ENCODE measurements at places on chromosomes 2 and 18.
A peak's percentile ranks its signal among the peaks of the same experiment; 100 is the strongest.

- no peak for DNase-seq
Measured at GRCh38 chr2:236051806-236052205, 116.4 kb downstream of the GBX2 start.

DNA sequence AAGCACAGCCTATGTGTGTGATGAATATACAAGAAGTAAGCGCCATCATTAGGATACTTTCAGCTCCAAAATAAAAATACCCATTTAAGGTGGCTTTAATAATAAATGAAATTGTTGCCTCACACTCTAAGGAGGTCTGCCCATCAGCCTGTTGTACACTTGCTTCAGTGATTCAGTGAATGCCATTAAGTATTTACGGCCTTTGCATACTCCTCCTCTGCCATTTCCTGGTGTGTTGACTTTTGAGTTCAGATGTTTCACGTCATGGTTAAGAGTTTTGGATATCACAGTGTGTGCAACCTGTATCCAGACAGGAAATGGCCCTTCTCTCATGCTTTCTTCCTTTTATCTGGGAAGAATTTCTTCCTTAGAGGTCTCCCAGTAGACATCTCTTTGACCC is 38.6 kb upstream of the SNORC start:
- no peak for DNase-seq

GRCh38 chr18:79403723-79404566 is 8.2 kb downstream of the NFATC1 start:
- no peak for DNase-seq

- no peak for DNase-seq
Measured at GRCh38 chr18:59606193-59607077, 90.8 kb downstream of the CCBE1 start.

- DNase-seq = no peak
Measured at GRCh38 chr18:9663377-9663776, 44.7 kb upstream of the RAB31 start.

DNA sequence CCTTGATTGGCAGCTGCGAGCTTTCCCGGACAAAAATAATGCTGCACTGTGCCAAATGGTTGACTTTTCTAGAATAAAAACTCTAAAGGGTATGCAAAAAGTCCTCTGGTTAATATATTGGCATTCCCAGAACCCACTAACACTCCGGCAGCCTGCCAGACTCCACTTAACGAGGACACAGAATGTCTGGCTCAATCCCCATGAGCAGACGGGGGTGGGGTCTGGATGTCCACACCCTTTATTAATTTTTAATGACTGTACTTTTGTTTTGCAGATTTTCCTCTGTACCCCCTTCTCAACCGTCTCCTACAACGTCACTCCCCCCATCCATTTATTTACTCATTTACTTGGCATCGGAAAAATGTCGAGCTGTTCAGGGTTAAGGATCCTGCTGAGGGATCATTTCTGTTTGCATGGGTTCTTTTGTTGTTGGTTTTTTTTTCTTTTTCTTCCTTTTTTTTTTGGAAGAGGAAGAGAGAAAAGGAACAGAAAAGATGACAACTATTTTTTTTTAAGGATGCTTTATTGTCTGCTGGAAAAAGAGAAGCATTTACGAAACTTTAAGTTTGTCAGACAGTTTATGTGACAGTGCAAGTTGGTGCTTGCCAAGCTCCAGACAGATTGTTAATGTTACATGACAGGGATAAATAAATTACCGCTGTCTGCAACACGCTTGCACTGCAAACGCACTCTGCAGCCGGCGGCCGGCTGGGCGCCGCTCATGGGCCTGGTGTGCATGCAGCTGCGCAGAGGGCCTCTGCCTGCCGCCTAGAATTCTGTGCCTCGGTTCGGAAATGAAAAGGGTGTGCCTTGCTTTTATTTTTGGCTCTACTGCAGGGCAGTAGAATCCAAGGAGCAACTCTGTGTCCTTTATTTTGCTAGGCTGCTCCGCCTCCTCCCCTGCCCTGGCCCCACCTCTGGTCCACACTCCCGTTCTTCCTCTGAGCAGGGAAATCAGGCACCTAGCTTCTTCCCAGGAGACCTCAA is 3.6 kb downstream of the LDLRAD4 start:
- DNase-seq = no peak

DNA sequence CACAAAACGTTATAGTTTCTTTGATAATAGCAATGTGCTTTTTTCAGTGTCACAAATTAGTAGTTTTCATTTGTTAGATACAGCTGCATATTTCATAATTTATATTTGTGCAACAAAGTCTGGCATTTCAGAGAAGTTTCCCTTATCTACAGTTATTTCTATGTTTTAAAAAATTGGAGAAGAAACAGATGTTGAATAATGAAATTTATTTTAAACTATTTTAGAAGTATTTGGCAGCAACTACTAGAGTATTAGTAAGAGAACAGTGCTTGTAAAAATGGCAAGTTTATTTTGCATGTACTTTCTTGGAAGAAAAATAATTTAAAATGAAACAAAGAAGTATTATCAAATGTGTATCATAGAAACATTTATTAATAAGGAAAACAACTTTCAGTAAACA is 68.6 kb upstream of the COL5A2 start:
- no peak for DNase-seq

DNA sequence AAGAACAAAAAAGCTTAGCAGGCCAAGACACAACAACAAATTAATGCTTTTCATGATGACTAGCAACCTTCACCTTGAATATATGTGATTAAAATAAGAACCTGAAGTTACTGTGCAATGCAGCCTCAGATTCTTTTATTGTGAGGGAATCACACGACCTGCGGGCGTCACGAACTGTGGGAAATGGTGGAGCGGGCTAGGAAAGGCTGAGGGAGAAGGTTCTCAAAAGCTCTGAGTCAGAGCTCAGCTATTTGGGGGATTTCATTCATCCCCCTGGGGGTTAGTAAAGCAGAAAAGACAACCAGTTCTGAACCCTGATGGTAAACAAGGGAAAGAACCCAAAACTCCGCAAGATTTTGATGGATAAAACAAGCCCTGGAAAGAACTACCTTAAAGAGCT is 89.3 kb upstream of the NCKAP5 start:
- no peak for DNase-seq

DNA sequence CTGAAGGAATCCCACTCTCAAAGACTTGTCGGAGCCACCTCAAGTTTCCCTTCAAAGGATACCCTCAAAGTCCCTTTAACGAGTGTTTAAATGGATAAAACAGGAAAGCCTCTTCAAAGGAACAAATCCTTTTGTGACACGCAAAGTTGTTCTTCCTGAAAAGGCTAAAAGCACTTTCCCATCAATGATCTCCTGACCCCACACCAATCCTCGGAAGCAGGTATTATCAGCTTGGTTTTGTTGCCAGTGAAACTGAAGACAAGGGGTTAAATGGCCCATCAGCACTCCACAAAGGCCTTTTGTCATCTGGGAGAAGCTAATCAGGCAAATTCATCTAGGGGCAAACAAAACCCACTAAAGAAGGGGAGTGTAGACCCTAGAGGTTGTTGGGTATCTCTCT is 418.0 kb upstream of the ID2 start:
- no peak for DNase-seq

DNA sequence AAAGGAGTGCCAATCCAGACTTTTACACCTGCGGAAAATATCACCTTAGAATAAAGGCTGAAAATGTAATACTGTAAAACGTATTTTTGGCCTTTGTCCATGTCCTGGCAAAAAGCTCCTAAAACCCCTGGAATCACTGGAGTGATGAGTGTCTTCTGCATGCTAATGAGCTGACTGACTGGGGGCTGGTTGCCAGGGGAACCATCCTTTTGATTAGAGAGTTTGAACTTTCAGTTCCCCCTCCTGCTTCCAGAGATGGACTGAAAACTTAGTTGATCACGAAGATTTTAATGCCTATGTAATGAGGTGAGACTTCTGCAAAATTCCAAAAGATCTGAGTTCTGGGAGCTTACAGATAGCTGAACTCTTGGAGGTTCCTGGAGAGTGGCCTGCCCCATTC is 20.5 kb downstream of the PUM2 start:
- DNase-seq = no peak

DNA sequence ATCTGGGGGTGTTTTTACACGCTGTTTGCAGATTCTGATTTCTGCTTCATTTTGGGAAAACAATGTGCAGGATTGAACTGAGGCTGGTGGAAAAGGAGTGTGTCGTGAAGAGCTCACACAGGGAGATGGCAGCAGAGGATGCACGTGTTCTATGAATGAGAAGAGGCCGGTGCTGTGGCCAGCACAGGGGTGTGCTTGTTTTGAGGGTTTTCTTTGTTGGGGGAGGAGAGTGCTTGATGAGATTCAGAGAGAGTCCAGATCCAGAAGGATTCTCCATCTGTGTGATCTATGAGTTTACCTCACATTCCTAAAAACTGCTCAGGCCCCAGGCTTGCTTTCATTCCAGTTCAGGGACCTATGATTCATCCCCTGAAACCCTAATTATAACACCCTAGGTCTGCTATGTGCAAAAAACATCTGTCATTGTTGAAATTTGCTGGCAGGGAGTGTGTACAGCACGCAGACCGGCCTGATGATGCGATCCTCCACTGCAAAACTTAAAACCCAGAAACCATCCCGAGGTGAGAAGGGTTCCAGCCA is 12.1 kb downstream of the TGFA start:
- DNase-seq = no peak

DNA sequence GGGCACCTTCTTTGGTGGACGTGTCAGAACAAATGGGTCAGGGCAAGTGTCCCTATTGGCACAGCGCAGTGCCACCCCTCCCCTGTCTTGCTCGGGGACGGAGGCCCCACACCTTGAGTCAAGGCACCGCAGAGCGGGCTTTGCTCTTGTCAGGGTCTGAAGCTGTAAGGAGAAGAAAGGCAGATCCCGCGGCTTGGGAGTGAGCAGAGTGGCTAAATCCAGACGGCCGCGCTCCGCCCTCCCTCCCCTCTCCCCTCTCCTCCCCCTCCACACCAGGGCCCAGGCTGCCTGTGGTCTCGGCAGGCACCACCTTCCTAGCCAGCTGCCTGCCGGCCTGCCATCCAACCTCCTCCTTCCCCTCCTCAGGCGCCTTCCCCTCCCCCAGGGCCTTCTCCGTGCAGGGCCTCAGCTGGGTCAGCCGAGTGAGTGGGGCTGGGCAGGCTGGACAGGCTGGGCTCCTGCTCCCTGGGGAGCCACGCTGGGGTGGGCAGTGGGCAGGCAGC is 25.8 kb downstream of the SPEG start:
- DNase-seq = no peak

DNA sequence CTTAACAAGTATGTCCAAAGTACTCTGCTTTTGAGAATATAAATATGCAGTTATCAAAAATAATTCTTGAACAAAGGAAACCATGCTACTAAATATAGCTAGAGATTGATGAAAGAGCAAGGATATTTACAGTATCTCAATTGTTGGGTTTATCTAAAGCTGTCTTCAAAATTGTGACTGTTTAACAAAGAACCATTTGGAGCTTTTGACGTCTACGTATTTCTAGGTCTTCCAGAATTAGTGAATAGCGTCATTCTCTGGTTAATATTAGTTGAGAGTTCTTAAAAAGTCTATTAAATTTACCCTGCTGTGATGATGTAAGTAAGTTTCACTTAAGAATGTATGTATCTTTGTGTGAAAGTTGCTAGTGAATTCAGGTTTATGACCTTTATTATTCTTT is 223.1 kb upstream of the SIX3 start:
- DNase-seq = no peak

DNA sequence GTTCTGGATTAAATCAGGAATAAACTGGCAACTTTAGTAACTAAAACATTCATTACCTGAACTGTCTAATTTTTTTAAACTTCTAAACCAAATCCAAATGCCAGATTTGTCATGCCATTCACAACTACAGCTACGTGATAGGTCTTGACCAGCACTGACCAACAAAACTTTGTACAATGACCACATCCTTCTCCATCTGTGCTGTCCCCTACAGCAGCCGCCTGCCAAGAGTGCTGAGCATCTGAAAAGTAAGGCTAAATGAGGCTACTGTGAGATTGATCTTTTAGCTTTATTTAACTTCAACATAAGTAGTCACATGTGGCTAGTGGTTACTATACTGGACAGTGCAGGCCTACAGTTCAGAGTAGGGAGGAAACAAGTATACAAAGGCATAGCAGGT is 7.6 kb downstream of the FAM168B start:
- DNase-seq = no peak

- DNase-seq = peak; percentile 43
Measured at GRCh38 chr18:13382366-13382953, 163.9 kb downstream of the LDLRAD4 start.

GRCh38 chr18:76390452-76391035 is 104.5 kb downstream of the ZNF516 start:
- no peak for DNase-seq

DNA sequence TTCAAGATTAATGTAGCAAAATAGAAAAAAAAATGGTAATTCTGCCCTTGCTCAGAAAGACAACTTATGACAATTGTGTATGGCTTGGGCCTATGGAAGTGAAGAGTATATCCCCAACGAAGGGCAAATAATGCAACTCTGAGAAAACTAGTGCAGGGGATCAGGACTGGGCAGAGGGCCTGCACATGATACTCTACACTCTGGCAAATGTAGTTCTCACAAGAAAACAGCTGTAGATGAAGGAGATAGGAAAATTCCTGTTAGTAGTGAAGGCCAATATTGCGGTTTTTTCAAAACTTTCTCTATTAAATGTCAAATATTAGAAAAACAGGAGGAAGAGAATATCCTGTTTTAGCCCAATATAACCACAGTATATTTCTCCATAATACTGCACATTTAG is 77.8 kb downstream of the SCN9A start:
- no peak for DNase-seq

DNA sequence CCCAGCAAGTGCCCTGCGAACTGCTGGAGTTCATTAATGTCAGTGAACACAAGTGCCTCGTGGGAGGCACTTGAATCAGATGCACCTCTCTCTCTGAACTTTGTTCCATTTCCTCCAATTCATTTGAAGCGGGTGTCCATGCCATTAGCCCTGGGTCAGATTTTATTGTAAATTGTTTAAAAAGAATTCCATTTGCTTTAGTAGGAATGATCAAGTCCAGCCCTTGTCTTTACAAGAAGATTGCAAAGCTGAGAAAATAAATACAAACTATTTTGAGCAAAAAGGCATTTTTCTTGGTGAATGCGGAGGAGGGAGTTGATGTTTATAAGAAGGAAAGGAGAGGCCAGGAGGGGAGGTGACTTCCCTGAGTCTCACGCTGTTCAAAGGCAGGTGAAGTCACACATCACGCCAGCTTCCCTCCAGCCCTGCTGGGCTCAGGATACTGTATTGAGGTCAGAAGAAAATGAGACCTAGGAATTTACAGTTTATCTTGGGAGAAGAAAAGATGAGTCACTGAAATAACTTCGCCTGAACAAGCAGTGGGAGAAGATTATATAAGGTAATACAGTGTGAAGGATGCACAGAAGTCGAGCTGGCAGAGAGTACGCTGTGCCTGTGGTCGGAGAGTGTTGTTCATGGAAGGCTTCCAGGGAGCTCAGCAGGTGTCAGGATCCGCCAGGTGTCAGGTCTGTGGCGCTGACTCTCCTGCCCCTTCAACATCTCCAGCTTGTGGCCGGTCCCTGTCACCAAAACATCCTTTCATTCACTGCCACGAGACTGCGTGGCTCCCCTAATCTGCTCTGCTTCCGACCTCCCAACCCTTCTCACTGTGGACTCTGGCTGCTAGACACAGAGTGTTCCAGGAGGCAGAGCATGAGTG is 36.5 kb downstream of the EFR3B start:
- DNase-seq = no peak

GRCh38 chr2:175206866-175207265 is 25.4 kb upstream of the ATP5MC3 start:
- no peak for DNase-seq

GRCh38 chr2:218397820-218398436 is 1.7 kb upstream of the CTDSP1 start:
- DNase-seq = no peak
